ENCODE measurements at places on chromosomes 5 and 9. TPM values are rescaled to one million over a fixed set of nuclear protein-coding genes. Genes with fewer than 3 reads are reported as not detected.

- DNase-seq = no peak
Observed at GRCh38 chr9:128114326-128115186, 13.0 kb downstream of the PTGES2 start.

- DNase-seq = no peak
Observed at GRCh38 chr9:78188594-78188993, 47.3 kb upstream of the CEP78 start.

DNA sequence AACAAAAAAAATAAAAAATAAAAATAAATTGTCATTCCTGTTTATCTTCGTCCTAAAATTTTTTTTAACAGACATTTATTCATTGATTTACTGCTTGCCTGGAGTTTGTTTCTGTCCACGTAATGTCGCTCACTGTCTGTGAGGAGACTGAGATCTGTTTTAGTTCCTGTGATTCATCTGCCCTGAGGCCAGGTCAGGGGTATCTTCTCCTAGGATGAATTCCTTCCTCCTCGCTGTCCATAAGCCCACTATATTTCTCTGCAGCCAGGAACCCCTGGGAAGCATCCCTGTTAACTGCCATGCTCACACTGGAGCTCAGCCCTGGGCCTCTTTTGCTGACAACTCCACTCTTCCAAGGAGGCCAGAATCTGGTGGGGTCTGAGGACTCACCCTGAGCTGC, 682.0 kb downstream of the MTRR start:
- no peak for DNase-seq

DNA sequence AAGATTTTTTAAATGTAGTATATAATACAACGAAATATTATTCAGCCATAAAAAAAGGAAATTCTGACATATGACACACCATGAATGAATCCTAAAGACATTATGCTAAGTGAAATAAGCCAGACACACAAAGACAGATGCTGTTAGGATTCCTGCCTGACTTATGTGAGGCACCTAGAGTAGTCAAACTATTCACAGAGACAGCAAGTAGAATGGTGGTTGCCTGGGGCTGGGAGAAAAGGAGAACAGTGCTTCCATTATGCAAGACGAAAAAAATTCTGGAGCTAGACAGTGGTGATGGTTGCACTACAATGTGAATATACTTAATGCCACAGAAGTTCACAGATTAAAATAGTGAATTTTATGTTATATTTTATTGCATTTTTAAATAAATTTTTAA, 66.8 kb downstream of the SPOCK1 start:
- no peak for DNase-seq

- DNase-seq = no peak
Observed at GRCh38 chr9:109289931-109290330, 30.9 kb downstream of the EPB41L4B start.

GRCh38 chr5:132905938-132906337, 32.5 kb downstream of the LEAP2 start:
- no peak for DNase-seq

- no peak for DNase-seq
Observed at GRCh38 chr9:114383521-114384231, 4.1 kb downstream of the AKNA start.

GRCh38 chr9:132074736-132075135, 4.9 kb downstream of the MED27 start:
- no peak for DNase-seq

DNA sequence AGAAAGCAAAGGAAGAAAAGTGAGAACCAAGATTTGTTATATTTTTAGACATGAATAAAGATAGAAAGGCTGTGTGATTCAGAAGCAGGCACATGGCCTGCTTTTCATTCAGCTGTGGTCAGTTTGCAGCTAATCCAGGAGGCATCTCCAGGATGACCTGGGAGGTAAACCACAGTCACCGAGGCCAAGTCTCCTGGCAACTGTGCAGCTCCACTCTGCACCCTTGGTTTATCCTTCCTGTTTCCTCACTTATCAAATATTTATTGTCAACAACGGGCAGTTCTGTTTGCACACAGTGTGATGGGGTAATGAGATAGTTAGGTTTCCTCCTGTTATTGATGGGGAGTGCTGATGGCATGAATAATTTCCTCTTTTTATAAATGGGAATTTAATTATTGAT, 243.0 kb downstream of the PSAT1 start:
- peak; percentile 85 for DNase-seq

- DNase-seq = no peak
Observed at GRCh38 chr5:172667786-172668593, 26.9 kb downstream of the NEURL1B start.

GRCh38 chr5:59027145-59027907, 444.5 kb downstream of the RAB3C start:
- DNase-seq = no peak

DNA sequence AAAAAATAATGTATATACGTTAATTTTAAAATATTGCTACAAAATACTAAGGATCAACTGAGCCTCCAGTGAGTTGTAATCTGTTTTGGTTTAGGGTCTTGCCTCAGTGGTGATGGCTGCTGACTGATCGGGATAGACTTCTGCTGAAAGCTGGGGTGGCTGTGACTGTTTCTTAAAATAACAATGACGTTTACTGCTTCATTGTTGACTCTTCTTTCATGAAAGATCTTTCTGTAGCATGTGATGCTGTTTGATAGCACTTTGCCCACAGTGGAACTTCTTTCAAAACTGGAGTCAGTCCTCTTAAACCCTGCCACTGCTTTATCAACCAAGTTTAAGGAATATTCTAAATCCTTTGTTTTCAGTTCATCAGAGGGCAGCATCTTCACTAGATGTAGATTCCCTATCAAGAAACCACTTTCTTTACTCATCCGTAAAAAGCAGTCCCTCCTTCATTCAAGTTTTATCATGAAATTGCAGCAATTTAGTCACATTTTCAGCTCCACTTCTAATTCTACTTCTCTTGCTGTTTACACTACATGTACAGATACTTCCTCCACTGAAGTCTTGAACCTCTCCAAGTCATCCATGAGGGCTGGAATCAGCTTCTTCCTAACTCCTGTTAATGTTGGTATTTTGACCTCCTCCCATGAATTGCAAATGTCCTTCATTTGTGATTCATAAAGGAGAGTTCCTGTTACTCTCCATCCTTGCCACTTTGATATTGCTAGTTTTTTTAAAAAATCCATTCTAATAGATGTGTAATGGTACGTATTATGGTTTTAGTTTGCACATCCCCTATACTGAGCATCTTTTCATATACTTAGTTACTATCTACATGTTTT, 41.5 kb upstream of the PTPDC1 start:
- no peak for DNase-seq

DNA sequence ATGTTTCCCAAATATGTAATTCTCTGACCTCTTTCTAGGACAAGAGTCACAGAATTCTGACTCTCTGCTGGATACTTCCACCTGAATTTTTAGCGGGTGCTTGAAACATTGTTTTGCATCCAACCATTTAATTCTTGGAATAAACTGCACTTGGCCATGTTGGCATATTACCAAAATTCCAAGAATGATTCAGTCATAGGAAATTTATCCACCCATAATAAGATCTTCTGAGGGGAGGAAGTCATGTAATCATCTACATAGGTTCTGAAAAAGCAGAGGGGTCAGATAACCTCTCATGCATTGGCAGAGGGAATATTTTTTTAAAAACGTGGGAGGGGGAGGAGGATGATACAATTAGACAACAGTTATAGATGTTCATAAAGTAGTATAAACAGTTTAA, 156.9 kb downstream of the PAM start:
- DNase-seq = no peak

DNA sequence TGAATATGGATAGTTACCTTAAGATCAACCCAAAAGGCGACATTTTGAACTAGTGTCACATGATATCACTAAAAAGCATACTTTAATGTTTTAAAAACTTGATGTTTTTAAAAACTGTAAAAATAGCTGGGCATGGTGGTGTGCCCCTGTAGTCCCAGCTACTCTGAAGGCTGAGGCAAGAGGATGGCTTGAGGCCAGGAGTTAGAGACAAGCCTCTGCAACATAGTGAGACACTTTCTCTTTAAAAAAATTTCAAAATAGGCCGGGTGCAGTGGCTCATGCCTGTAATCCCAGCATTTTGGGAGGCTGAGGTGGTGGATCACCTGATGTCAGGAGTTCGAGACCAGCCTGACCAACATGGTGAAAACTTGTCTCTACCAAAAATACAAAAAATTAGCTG, 129.5 kb downstream of the NPR3 start:
- no peak for DNase-seq

GRCh38 chr5:116658141-116658540, 83.5 kb upstream of the SEMA6A start:
- DNase-seq = no peak

DNA sequence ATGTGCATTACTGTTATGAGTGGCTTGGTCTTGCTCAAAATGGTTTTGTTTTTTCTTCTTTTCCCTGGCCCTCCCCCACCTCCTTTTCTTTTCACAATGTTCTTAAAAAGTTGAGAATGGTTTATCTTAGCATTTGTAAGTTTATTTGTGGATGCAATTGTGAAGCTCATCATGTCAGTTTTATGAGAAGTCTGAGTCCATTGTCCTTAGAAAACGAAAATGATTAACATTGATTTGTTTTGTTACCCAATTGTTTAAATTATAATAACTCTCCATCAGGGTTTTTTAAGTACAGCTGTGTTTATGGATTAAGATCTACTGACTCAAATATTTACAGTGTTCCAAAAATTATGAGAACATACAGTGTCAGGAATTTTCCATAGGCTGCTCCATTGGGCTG, 511.3 kb upstream of the PAPPA start:
- no peak for DNase-seq

- no peak for DNase-seq
Observed at GRCh38 chr9:98774746-98775145, 21.6 kb downstream of the ANKS6 start.

GRCh38 chr5:157290981-157291711, 25.2 kb downstream of the CYFIP2 start:
- no peak for DNase-seq

- DNase-seq = no peak
Observed at GRCh38 chr5:177509991-177510566, 453 bp upstream of the DOK3 start.

DNA sequence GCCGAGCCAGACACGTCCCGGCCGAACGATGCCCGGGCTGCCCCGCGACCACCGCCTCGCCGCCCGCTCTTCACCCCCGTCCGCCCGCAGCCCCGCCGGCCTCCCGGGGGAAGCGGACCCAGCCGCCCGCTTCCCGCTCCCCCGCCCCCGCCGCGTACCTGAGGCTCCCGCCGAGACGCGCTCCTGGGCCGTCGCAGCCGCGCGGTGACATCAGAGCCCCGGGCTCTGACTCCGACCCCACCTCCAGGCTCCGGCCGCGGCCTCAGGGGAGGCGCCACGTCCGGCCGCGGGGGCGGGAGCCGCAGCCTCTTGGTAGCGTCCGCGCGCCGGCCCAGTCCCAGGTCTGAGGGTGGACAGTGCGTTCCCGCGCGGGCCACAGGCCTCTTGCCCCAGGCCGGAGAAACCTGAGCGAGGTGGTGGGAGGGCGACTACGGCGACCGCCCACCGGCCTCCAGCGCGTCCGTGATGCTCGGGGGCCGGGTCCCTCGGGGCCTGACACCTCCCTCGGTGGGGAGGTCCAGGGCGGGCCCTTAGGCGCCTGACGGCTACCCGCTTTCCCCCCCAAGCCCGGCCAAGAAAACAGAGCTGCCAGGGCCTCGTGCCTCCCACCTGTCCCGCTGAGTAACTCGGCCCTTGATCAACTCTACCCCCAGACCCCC, at the start of gene SHROOM1:
TSS of gene SHROOM1 (minus strand) at position 212 of the 659 bp plus-strand sequence. CDS start 4,507 bp downstream, outside the sequence.
- DNase-seq = no peak

DNA sequence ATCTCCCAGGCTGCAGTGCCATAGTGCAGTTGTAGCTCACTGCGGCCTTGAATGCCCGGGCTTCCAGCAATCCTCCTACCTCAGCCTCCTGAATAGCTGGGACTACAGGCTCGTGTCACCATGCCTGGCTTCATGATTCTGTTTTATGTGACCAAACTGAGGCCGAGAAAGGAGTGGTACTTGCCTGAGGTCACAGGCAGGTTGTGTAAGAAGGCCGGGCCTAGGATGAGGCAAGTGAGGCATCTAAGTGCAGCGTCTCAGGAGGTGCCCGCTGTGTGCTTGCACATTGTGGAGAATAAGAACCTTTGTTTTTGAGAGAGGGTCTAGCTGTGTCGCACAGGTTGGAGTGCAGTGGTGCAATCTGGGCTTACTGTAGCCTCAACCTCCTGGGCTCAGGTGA, 2.1 kb upstream of the NDST1 start:
- DNase-seq = no peak

- no peak for DNase-seq
Observed at GRCh38 chr5:158050421-158050820, 191.5 kb upstream of the CLINT1 start.

- DNase-seq = no peak
Observed at GRCh38 chr5:15902066-15902465, 277.5 kb downstream of the MARCHF11 start.

DNA sequence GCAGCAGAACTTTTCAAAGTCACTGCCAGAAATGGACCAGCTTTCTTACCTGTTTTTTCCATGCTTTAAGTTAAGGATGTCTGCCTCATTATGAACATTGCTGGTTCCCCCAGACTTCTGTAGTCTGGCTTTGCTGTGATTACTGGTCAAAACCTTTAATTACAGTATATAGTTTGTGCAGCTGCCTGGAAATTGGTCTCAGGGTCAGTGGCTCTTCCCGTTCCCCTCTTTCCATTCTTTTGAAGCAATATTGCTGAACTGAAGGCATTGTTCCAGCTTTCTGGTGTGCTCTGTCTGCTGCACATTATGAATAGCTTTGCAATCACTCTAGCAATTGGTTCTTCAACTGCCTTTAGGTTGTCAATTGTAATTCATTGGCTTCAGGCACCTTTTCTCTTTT, 206.5 kb downstream of the ARL15 start:
- no peak for DNase-seq

- no peak for DNase-seq
Observed at GRCh38 chr9:136655536-136656182, 7.1 kb upstream of the EGFL7 start.

GRCh38 chr5:87949676-87950631, 318.7 kb downstream of the TMEM161B start:
- no peak for DNase-seq

DNA sequence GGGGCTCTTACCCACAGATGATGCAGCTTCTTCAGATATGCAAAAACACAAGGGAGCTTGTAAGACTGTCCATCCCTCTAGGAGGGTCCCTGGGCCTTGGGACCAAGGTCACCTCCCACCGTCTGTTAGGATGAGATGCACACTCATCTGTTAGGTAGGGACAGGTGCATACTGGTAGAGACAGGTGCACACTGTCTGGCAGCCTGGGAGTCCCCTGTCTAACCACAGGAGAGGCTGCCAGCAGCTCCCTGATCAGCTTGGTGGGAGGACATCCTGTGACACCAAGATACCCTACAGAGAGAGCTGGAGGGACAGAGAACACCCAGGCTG, 13.2 kb downstream of the TSPAN17 start:
- DNase-seq = no peak

GRCh38 chr9:106716820-106717219, 146.1 kb upstream of the ZNF462 start:
- no peak for DNase-seq

The HK3 gene
- not detected for total RNA-seq

The ZCCHC7 gene
- total RNA-seq = 43.7 TPM

The PPP3R2 gene
- not detected for total RNA-seq

The C5orf24 gene
- total RNA-seq = 51.7 TPM

The FAF2 gene
- total RNA-seq = 86.6 TPM

The PAEP gene
- total RNA-seq = not detected

The WNT8A gene
- not detected for total RNA-seq

The ANKRD34B gene
- total RNA-seq = 0.10 TPM

The MRPS2 gene
- total RNA-seq = 33.5 TPM

The TUT7 gene
- total RNA-seq = 12.5 TPM

The LCNL1 gene
- total RNA-seq = 0.82 TPM

The PRR16 gene
- total RNA-seq = not detected

All from Panc1 (cell line).